ENCODE measurements at places on chromosomes 13 and 19.

- DNase-seq, result no peak
These were observed 71.9 kb downstream of the CDK8 start for GRCh38 chr13:26325876-26326275.

DNA sequence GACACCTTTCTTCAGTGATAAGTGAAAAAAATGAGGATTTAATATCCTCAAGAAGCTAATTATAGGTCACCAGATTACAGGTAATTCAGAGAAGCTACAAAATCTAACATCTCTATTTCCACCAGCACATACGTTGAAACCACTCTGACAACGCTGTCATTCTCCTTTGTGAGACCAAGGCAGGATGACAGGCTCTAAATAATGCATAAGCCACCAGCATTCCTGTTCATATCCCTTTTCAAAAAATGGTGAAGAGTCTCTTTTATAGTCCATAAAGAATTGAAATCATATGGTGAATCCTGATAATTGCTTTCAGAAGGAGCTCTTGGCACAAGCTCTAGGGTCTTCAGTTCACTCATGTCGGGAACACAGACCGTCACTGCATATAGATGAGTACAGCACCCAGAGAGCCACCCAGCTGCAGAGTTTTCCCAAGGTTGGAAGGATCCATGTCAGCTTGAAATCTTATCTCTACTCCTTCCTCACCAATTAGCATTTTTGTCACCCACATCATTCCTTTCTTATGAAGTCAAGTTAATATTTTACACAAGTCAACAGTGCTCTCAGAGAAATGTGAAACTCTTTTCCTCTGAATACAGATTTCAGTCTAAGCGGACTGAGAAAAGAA, 431.4 kb downstream of the TBC1D4 start:
- DNase-seq, result no peak

GRCh38 chr13:44434766-44435141, 61.1 kb downstream of the SERP2 start:
- DNase-seq, result no peak

DNA sequence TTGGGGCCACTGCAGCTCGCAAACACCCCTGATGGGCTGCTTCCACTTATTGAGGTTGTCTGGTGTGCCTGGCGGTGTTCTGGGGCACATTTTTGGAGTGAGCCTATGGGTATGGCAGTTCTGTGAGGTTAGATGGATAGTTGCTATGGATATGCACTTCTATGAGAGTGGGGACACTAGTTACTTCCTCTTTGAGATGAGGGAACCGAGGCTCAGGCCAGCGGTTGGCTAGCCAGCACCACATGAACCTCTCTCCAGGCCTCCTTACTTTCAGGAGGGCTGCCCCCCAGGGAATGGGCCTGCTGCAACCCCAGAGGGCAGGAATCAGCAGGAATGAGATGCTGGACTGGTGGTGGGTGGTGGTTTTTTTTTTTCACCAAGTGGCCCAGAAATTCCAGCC, 13.5 kb upstream of the PRR19 start:
- no peak for DNase-seq

- no peak for DNase-seq
These were observed 132.6 kb downstream of the COG6 start for GRCh38 chr13:39788102-39788501.

GRCh38 chr13:103066079-103066780, at the start of gene SLC10A2:
Gene SLC10A2, minus strand, starts transcription at chr13:103066417. Its CDS starts 168 bp downstream, at chr13:103066249.
- DNase-seq, result no peak

DNA sequence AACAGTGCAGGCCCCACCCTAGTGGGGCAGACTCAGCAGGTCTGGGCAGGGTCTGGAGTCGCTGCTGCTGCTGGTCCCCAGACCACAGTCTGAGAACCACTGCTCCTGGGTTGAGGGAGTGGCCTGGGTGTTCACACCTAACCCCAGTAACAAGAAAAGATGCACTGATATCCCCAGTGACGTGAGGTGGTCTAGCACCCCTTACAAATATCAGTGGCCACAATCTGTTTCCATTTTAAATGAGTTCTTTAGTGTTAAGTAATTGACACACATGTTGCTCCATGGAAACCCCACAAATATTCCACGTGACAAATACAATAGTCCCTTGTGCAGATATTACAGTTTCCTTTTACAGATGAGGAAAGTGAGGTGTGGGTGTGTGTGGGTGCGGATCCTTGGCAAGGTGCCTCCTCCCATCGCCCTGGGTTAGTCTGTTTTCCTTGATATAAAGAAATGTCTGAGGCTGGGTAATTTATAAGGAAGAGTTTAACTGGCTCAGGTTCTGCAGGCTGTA, 96.3 kb upstream of the GPR183 start:
- DNase-seq, result no peak

GRCh38 chr19:30229525-30230174, 142.5 kb upstream of the ZNF536 start:
- DNase-seq, result no peak

GRCh38 chr13:41387576-41387975, 69.8 kb upstream of the RGCC start:
- no peak for DNase-seq

DNA sequence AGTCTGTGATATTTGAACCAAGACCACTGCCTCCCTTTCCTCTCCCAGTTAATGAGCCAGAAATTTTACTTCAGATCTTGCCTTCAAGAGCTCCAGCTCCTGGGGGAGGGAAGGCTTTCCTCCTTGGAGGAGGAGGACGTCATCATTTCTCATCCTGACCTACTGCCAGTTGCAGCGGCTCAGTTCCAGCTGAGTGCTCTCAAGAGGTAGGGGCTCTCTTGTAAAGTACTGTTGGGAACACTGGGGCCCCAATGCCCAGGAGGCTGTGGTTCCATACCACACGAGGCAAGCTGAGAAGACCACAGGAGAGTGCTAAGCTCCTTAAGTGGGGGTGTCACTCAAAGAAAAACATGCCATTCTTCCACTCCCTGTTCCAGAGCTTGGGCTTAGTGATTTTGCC, 36.2 kb downstream of the METTL21C start:
- no peak for DNase-seq

DNA sequence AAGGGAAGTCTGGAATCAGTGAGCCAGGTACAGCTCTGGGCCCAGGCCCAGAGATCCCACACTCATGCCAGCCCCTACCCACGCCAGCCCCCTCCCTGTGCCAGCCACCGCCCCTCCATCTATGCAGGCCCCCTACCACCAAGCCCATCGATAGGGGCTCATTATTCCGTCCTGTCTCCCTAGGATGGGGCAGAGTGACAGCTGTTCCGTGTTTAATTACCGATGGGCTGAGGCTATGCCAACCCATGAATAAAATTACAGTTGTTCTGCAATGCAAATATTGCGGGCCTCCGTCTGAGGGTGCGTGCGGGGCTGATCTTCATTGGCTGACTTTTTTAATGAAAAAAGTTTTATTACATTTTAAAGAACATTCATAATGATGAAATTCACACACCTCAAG, 35.6 kb upstream of the PEPD start:
- DNase-seq, result no peak

DNA sequence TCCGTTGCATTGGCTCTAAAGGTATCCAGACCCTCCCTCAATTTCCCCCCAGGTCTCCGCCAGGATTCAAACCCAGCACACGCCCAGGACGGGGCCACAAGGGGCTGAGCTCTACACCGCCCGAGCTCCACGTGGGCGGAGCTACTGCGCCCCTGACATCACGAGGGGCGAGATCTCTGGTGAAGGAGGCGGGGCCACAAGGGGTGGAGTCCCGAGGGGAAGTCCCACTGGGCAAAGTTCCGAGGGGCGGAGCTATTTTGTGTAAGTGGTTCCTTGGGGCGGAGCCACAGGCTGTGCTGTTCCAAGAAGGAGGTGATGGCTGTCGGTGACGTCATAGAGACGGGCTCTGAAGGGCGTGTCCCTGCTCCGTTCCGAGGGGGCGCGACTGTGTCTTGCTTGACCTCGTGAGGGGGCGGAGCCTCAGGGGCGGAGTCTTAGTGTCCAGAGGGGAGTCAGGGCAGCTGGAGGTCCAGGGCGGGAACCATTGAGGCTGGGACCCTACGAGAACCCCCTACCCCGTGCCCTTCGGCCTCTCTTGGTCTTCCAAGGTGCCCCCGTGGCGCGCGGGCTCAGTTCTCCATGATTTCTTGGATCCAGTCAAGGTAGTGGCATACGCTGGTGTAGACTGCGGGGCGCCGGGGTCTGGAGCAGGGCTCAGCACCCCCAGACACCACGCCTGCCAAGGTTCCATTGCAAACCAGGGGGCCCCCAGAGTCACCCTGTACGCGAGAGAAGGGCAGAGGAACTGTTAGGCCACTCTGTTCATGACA, 1.3 kb upstream of the KLK8 start:
- no peak for DNase-seq

DNA sequence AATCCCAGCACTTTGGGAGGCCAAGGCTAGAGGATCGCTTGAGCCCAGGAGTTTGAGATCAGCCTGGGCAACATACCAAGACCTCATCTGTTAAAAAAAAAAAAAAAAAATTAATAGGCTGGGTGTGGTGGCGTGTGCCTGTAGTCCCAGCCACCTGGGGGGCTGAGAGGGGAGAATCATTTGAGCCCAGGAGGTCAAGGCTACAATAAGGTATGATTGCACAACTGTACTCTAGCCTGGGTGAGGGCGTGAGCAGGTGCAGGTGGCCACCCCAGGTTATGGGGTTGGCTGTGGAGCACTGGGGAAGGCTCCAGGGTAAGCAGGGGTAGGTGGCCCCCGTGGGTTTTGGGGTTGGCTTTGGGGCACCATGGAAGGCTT, 33.9 kb downstream of the MCF2L start:
- DNase-seq, result no peak

DNA sequence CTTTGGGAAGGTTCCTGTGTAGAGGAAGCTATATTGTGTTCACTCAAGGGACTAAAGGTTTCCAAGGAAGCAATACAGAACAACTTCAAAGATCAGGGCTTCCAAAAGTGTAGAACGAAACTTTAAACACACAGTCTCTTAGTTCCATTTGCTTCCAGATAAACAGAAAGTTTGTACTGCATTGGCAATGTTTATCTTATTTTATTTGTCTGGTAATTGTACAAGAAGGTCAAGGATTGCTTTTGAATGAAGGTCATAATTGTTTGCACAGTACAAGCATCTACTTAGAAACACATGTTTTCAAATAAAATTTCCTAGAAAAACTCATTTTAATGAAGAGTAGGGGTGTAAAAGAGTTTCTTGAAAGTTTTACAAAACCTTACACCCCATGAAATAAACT, 712.7 kb upstream of the SGCG start:
- DNase-seq, result no peak

DNA sequence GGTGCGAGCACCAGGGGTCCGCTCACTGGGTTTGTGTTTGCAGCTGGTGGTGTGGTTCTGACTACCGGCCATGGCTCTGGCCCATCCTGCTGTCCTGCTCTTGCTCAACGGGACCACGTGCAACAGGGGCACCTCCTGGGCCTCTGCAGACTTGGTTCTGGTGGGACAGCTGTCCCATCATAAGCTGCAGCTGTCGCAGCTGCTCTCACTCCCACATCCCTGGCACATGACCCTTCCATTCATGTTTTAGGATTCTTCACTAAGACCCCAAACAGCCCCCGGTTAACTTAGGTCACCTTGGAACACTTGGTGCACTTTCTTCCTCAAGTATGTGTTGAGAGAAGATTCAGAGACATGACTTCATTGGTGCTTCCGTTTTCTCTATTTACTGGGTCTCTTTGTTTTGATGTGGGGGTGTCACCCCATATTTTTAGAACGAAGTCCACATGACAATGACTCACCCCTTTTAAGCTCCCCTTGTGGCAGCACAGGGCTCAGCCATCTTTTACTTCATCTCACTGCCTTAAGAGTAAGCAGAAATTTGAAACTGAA, 68.4 kb upstream of the ARHGEF7 start:
- no peak for DNase-seq

GRCh38 chr13:28654276-28654675, 4.7 kb upstream of the POMP start:
- no peak for DNase-seq

DNA sequence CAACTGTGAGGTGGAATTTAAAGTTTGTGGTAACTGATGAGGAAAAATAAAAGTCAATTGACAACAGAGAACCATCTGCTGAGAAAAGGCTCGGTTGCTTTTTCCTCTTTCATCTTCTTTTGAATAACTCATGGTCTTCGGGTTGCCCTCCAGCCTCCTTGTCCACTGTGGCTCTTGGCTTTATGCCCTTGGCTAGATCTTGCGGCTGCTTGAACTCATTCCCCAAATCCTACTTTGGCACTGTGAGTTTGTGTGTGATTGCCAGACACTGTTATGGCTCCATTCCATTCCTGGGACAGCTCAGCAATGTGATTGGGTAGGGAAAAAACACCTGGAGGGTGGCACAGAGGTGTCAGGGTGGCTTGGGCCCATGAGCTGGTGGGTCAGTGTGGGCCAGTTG, 387.4 kb downstream of the DLEU7 start:
- no peak for DNase-seq

GRCh38 chr13:31008400-31009115, 76.1 kb downstream of the TEX26 start:
- DNase-seq, result no peak

GRCh38 chr13:43239275-43239840, 216.0 kb downstream of the DNAJC15 start:
- no peak for DNase-seq

GRCh38 chr19:45402298-45403061, 2.4 kb downstream of the PPP1R13L start:
- peak; percentile 18 for DNase-seq

- no peak for DNase-seq
These were observed 572.7 kb downstream of the FGF9 start for GRCh38 chr13:22243469-22244163.
